Stomach (tissue), 19 donors: ENCODE measurements at places on chromosomes 11 and 22. TPM values are rescaled to one million over a fixed set of nuclear protein-coding genes. Genes with fewer than 3 reads are reported as not detected.

Gene TMEM132A
- polyA plus RNA-seq = 25.2 TPM

Gene SLC29A2
- polyA plus RNA-seq = 2.0 TPM

Gene OR10A2
- not detected for polyA plus RNA-seq

Gene DTX4
- 13.5 TPM for polyA plus RNA-seq

Gene SLC22A6
- polyA plus RNA-seq = not detected

Gene DKK3
- 29.6 TPM for polyA plus RNA-seq

Gene TRIM48
- not detected for polyA plus RNA-seq

Gene MMP27
- polyA plus RNA-seq = not detected

Gene MRPL16
- polyA plus RNA-seq = 65.4 TPM

Gene OR5P2
- not detected for polyA plus RNA-seq

Gene LRRC55
- not detected for polyA plus RNA-seq

Gene CCDC88B
- polyA plus RNA-seq = 57.7 TPM
